ENCODE measurements at places on chromosomes 7 and 10.
A peak's percentile ranks its signal among the peaks of the same experiment; 100 is the strongest.

DNA sequence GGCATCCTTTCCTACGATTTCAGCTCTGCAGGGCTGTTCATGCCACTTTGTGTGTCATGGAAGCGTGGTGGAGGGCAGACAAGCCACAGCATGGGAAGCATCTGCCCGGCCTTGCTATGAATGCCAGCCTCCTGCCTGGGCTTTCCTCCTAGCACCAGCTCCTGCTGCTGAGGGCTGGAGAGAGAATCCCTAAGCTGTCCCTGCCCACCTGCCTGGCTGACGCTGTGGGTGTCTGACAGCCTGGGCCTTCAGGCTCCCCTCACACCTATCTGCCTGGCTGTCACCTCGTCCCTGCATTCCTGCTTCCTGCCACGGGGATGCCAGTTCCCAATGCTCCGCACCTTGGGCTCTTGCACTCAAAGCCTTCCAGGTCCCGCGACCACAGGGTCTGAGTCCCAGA lies 606.5 kb upstream of the MGMT start:
- DNase-seq, result no peak

DNA sequence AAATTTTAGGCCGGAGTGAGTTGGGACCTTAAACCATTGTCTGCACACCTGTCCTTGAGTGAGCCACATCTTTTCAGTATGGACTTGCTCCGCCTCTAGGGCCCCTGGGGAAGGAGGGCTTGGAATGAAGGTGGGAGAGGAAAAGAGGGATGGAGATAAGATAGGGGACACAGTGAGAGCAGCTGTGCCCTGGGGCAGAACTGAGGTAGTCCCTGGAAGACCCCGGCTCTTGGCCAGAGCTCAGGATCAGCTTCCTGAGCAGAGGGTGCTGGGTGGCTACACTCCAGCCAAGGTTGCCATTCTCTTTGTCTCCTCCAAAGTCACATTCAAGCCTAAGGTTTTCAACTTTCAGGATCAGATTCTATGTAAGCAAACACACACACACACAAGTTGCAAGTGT lies 82.0 kb downstream of the MKI67 start:
- no peak for DNase-seq

- DNase-seq, result no peak
Measured at GRCh38 chr7:15604166-15604565, 42.4 kb upstream of the AGMO start.

GRCh38 chr7:99375070-99375807 lies 709 bp downstream of the ARPC1B start:
- DNase-seq, result peak; percentile 30

DNA sequence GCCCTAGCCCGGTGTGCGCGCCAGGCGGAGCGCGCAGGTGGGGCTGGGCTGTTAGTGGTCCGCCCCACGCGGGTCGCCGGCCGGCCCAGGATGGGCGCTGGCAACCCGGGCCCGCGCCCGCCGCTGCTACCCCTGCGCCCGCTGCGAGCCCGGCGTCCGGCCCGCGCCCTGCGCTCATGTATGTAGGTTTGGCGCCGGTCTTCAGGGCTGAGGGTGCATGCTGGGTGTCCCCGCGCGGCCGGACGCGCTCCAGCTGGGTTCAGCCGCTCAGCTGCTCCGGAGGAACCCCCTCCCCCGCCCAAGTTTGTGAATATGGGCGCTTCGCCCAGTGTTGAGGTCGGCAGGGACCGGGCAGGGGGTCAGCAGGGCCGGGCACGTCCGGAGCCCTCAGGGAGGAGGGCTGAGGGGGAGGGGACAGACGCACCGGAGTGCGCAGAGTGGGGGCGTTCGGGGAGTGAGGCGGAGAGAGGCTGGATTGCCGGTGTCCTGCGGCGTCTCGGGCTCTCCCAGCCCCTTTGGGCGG lies 559 bp downstream of the VWC2 start:
- no peak for DNase-seq

DNA sequence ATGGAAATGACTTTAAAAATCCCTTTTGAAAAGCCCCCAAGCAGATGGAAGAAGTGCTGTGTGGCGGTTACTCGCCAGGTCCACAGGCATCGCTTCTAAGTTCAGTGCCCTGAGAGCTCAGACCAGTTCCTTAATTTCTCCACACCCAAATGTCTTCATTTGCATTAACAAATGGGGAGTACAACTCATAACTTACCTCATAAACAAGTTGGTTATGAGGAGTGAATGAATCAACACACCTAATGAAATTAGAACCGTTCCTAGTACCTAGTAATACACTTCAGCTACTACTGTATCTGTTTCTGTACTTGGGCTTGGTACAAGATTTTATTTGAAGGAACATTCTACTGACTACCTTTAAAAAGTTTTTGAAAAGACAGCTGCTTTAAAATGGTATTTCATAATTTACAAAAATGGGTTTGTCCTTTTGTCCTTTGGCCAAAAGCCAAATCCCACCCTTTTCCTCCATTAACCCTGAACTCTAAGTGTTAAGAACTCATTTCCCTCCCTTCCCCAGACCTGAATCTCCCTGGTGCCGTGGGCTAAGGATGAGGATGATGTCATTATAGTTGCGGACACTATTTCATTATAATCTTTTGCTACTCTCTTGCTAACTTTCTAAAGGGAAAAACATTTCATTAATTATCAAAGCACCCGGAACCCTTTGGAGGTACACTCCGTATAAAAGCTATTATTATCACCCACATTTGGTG lies 221.5 kb upstream of the CELF2 start:
- no peak for DNase-seq

- no peak for DNase-seq
Measured at GRCh38 chr7:118183428-118183785, 557 bp upstream of the LSM8 start.

- no peak for DNase-seq
Measured at GRCh38 chr7:84218681-84219080, 24.1 kb upstream of the SEMA3A start.

DNA sequence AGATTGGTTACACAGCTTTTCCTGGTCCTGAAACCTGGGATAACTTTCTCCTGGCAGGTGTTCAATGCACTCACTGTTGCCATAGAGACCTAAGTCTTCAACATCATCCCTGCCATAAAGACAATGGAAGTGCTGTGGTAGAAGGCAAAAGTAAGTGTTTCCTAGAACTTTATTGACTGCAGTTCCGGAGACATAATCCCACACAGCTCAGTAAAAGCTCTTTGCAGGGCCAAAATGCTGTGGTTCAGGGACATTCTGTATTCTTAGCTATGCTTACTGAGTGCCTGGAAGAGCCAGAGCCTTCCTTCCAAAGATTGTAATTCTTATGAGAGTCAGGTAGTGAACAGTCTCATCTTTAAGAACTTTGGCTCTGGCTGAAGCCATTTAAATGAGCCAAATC lies 5.3 kb downstream of the WIPF3 start:
- no peak for DNase-seq

- no peak for DNase-seq
Measured at GRCh38 chr7:3201937-3202710, 98.9 kb upstream of the SDK1 start.

GRCh38 chr10:132413226-132414205 lies 16.5 kb downstream of the PWWP2B start:
- no peak for DNase-seq

GRCh38 chr10:77537720-77538373 lies 99.8 kb downstream of the KCNMA1 start:
- no peak for DNase-seq

DNA sequence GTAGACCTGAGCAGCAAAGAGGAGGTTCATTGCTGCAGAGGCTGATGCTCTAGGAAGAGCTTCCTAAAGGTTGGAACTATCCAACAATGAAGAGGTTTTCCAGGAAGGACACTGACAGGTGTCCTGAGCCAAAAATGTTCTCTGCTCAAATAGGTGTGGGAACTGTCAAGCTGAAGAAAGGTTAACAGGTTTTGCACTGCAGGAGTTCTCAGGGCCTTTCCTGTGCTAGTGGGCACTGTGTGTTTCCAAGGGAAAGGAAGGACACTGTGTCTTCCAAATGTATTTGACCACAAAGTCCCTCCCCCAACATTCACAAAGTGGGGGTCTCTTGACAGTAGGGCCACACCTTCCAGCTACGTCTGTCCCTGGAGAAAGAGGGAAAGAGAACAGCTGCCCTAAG lies 4.0 kb downstream of the ZCCHC24 start:
- no peak for DNase-seq

DNA sequence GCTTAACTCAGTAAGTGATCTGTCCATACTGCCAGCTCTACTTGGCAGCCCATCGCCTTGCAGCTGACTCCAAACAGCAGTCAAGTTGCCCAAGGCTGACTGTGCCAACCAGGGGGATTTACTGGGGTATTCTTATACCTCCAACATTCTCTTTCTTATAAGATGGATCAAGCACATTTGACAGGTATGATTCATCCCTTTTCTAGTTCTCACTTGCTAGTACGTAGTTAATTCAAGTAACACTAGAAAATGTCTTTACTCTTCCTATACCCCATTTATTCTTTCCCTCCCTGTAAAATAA lies 77.0 kb downstream of the SLC25A13 start:
- DNase-seq, result no peak

- DNase-seq, result no peak
Measured at GRCh38 chr7:12777257-12777656, 89.8 kb downstream of the ARL4A start.

- no peak for DNase-seq
Measured at GRCh38 chr7:112854169-112854568, 64.0 kb upstream of the TMEM168 start.

- no peak for DNase-seq
Measured at GRCh38 chr7:39621784-39622411, 1.5 kb upstream of the RALA start.

Data from neural crest cell (in vitro differentiated cells).